Kidney glomerular epithelial cell (primary cell): ENCODE measurements at places on chromosomes 3 and 15.

GRCh38 chr3:85180-85579, 111.4 kb upstream of the CHL1 start:
- DNase-seq = no peak

DNA sequence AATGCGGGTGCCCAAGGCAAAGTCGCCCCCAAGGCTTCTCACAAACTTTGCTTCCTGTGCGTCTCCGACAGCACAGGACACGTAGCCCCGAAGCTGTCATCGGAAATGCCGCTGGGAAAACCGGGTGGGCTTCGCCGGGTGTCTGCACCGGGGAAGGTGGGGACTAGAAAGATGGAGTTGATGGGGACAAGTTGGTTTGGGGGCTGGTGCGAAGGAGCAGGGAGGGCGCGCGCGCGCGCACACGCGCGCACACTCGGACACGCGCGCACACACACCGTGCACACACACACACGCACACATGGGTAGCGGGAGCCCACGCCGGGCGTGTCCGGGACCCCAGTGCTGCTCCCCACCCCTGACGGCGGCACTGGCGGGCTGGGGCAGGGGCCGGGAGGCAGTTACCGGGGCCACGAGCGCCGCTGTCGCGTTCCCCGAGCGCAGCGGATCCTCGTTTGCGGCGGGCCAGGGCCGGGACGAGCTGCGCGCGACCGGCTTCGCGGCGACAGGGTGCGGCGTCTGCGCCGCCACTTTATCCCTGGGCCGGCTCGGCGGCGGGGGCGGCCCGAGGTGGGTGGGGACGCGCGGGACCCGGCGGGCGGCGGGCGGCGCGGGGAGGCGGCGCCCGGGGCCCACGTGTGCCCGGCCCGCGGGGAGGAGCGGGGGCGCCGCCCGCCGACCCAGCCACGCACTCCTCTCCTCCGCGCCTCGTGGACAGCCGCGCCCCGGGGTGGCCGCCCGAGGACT, 539 bp upstream of the MGLL start:
- no peak for DNase-seq

DNA sequence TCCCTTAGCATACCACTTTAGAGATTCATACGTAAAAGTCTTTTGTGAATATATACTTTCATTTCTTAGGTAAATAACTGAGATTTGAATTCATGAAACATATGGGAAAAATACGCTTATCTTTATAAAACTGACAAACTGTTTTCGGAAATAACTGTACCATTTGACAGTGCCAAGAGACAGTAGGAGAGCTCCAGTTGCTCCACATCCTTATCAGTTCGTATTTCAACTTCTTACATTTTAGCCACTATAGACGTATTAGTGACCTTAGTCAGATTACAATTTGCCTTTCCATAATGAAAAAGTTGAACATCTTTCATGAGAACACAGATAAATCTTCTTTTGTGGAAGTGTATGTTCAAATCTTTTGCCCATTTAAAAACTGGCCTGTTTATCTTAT, 133.5 kb downstream of the NR2E3 start:
- DNase-seq = no peak

- peak; percentile 42 for DNase-seq
Measured at GRCh38 chr15:75843678-75844581, 683 bp downstream of the UBE2Q2 start.

- DNase-seq = peak; percentile 47
Measured at GRCh38 chr3:52317208-52318000, 1.3 kb downstream of the DNAH1 start.

GRCh38 chr15:22823495-22824128, 14.9 kb upstream of the NIPA2 start:
- no peak for DNase-seq

- DNase-seq = no peak
Measured at GRCh38 chr15:66170042-66170441, 83.5 kb downstream of the MEGF11 start.

DNA sequence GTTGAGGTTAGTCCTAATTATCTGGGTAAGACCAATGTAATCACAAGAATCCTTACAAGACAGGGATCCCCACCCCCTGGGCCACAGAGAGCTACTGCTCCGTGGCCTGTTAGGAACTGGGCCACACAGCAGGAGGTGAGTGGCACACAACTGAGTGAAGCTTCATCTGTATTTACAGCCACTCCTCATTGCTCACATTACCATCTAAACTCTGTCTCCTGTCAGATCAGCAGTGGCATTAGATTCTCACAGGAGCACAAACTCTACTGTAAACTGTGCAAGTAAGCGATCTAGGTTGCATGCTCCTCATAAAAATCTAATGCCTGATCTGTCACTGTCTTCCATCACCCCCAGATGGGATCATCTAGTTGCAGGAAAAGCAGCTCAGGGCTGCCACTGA, 58.5 kb upstream of the CRBN start:
- no peak for DNase-seq

DNA sequence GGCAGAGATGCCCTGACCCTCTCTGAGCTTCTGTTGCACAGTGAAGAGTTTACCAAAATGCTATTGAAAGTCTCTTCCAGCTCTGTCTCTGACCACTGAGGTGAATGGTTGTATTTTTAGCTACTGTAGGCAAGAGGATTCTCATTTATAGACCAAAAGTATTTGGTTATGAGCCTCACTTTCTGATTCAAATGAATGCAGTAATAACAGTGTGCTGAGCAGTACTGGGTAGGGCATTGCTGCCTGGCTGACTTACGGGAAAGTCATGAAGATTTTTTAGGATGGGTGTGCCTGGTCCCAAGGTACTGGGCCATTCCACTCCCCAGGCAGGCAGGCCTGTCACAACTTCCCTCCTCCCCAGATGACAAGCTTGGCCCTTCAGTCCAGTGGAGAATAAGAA, 15.5 kb downstream of the PLA1A start:
- no peak for DNase-seq

- no peak for DNase-seq
Measured at GRCh38 chr3:147090461-147090860, 315.9 kb downstream of the ZIC4 start.

GRCh38 chr3:41000471-41000870, 198.8 kb upstream of the CTNNB1 start:
- no peak for DNase-seq

DNA sequence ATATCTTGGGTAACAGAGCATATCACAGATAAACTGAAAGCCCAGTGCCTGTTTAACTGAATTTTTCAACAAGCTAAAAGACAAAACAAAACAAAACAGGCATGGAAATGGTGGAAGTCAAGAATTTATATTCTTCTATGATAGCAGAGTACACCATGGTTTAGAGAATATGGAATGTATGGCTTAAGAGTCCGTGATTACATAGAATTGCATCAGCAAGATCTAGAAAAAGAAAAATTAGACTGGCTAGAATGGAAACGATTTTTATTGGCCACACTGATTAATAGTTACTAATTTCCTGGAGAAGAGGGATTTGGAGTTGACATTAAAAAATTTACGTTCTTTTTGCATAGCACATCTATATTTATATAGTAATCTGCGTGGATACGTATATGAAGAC, 435.2 kb upstream of the DPPA4 start:
- no peak for DNase-seq

DNA sequence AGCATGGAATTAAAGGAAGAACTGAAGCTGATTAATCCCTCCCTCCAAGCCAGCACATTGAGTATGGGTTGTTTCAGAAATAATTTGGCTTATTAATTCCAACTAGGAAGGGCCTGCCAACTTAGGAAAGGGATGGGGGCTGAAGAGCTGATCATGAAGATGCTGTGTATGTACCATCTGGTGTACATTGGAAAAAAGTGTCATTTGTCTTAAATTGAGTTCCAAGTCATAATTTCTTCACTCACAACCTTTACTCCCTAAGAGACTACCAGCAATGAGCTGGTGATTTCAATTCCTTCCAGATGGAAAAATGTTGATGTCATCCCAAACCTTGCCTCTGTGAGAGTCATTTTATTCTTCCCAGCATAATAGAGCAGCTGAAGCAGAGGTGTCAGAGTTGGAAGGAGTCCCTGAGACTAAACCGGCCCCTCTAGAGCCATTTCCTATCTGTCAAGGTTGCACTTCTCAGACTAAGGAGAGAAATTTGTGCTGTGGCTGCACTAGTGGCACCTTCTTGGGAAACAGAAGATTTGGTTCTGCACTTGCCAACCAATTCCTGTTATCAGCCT, 79.4 kb downstream of the GTPBP8 start:
- no peak for DNase-seq

DNA sequence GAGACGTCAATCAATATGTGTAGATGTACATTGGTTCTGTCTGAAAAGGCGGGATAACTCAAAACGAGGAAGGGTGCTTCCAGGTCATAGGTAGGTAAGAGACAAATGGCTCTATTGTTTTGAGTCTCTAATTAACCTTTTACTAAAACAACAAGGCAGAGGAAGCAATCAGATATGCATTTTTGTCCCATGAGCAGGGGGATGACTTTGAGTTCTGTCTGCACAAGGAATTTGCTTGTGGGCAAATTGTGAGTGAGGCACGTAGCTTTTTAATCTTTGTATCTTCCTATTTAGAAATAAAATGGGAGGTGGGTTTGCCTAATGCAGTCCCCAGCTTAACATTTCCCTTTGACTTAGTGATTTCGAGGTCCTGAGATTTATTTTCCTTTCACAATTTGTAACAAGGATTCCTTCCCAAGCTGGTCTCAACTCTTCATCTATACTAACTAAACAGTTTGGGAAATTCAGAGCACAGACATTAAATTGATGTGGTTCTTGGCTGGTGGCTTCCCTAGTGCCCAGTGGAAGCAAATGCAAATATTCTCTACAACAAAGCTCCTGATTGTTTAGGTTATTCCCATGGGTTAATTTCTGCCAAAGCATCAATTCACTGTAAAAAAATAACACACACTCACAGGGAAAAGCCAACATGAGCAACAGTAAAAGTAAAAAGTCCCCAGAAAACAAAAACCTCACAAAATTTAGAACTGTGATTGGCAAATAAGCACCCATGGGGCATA, 738.8 kb upstream of the SGO1 start:
- DNase-seq = no peak

GRCh38 chr3:41190509-41191284, 8.6 kb upstream of the CTNNB1 start:
- DNase-seq = no peak

GRCh38 chr15:78076231-78077052, 1.1 kb downstream of the TBC1D2B start:
- no peak for DNase-seq

- peak; percentile 95 for DNase-seq
Measured at GRCh38 chr3:114213627-114214541, 23.5 kb downstream of the ZNF80 start.
